Gastroesophageal sphincter (tissue), 4 donors: ENCODE measurements at places on chromosomes 7 and 10. TPM values are rescaled to one million over a fixed set of nuclear protein-coding genes. Genes with fewer than 3 reads are reported as not detected.

DNA sequence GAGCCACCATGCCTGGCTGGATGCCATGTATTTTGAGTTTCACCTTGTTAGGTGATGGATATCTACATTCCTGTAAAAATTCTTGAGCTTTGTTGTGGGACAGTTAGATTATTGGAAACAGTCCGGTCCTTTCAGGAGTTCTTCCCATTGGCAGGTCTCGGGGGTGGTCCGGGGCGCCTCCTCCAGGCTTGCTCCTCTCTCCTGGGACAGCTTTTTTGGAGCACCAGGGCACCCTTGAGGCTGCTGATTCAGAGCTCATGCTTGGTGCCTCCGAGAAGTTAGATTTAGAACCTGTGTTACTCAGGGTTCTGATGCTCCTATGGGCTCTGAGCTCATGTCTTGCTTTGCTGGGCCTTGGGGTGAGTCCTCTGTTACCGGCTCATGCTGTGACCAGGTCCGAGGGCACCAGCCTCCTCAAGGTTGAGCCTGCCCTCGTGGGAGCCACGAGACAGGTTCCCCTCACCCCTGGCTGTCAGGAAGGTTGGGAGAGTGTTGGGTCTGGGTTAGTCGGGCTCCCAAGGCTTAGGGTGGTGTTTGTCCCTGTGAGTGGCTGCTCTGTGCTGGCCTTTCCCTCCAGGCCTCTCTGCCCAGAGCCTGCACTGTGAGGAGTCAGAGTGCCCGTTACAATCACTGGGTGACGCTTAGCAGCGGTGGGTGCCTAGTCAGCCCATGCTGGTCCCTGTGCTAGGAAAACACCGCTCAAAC lies 6.0 kb downstream of the SPRN start:
- ATAC-seq = no peak

- no peak for ATAC-seq
These were observed 43.5 kb downstream of the IDE start for GRCh38 chr10:92530421-92530820.

- ATAC-seq = no peak
These were observed 29.8 kb downstream of the ADAP1 start for GRCh38 chr7:924541-925231.

ZNF716 gene
- not detected for total RNA-seq

- no peak for ATAC-seq
These were observed 67.4 kb downstream of the ZNF92 start for GRCh38 chr7:65441010-65441409.

- no peak for ATAC-seq
These were observed 119.1 kb downstream of the CUBN start for GRCh38 chr10:17010363-17011145.

CLCN1 gene
- total RNA-seq = not detected

CASTOR2 gene
- total RNA-seq = 19.5 TPM

- no peak for ATAC-seq
These were observed 184.4 kb downstream of the MDFIC start for GRCh38 chr7:115106316-115106715.
